H9 (cell line): ENCODE measurements at places on chromosomes 13 and 19. TPM values are rescaled to one million over a fixed set of nuclear protein-coding genes. Genes with fewer than 3 reads are reported as not detected.
A peak's percentile ranks its signal among the peaks of the same experiment; 100 is the strongest.

SYDE1 gene
- 19.3 and 21.4 TPM in 2 replicates for total RNA-seq

DNA sequence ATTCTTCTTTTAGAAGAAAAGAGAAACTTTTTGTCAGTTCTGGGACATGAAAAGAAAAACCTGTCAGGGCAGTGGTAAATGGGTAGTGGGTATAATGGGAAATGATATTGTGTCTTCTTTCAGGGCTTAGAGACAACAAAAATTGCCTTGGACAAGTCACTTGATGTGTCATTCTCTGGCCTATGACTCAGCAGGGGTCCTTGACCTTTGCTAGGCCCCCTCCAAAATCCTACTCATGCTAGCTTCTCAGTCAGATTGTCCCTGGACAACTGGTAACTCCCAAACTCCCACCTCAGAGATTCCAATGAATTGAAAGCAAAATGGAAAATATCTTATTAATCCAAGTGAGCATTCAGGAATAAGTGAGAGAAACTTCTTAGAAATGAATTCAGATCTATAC lies 258.8 kb upstream of the SPRY2 start:
- DNase-seq: no peak

DNA sequence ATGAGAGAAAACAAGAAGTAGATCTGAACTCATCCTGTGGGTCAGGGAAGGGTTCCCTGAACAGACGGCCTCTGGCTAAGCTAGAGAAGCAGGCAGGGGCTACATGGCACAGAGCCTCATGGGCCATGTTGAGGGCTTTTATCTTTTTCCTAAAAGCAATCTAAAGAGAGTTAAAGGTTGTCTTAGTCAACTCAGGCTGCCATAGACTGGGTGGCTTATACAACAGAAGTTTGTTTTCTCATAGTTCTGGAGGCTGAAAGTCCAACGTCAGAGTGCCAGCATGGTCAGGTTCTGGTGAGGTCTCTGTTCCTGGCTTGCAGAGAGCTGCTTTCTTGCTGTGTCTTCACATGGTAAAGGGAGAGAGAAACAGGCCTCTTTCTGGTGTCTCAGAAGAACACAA lies 2.9 kb upstream of the MBNL2 start:
- no peak for DNase-seq

- DNase-seq: no peak
Observed at GRCh38 chr19:11458236-11458900, 22.5 kb downstream of the ELAVL3 start.

DNA sequence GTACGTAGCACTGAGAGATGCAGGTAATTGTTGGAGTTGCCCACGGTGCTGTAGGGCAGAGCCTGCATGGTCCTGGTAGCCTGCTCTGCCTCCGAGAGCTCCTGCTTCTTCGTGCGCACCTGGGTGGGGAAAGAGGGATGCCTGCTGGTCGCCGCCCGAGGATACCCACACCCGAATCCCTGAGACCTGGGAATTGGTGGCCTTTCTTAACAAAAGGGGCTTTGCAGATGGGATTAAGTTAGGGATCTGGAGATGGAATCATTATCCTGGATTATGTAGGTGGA lies 9.4 kb downstream of the C3 start:
- DNase-seq: no peak

DNA sequence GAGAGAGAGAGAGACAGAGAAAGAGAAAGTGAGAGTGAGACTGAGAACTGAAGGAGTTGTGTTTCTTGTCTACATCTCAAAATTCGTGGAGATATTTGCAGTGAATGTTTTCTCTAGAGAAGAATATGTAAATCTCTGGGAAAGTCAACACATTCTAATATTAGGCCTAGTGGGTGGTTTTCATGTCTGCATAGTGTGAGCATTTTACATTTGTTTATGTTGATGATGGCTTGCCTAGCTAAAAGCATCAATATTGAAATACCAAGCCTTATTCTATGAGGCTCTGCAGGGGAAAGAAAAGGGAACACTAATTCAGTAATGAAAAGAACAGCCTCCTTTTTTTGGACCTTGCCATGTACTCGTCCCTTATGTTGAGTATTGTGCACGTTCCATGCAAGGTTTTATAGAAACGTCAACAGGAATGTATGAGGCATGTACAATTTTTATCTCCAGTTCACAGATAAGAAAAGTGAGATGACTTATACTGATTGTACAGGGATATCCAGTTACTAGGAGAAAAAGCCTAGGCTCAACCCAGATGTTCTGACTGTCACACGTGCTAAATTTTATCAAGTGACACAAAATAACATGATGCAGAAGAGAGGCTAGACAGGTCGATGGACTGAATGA lies 1288.9 kb upstream of the SLC10A2 start:
- DNase-seq: no peak

GRCh38 chr19:2820112-2820702 lies 539 bp downstream of the ZNF554 start:
- peak; percentile 48 for DNase-seq
